Heart right ventricle (tissue), 16 donors: ENCODE measurements at places on chromosomes 6 and 20.

GRCh38 chr20:41697861-41698559 lies 79.8 kb upstream of the CHD6 start:
- H3K36me3 ChIP-seq: no peaks in the 10 kb centered on the region
- no peaks in the 10 kb centered on the region for H3K27me3 ChIP-seq
- DNase-seq: no peak
- H3K4me1 ChIP-seq: peaks cover 8% of the 10 kb centered on the region
- H3K27ac ChIP-seq: no peak overlapping the region

GRCh38 chr20:37209661-37210314 lies 30.4 kb upstream of the MROH8 start:
- no peaks in the 10 kb centered on the region for H3K4me1 ChIP-seq
- no peak overlapping the region for H3K4me3 ChIP-seq
- no peaks in the 10 kb centered on the region for H3K27me3 ChIP-seq
- DNase-seq: no peak

DNA sequence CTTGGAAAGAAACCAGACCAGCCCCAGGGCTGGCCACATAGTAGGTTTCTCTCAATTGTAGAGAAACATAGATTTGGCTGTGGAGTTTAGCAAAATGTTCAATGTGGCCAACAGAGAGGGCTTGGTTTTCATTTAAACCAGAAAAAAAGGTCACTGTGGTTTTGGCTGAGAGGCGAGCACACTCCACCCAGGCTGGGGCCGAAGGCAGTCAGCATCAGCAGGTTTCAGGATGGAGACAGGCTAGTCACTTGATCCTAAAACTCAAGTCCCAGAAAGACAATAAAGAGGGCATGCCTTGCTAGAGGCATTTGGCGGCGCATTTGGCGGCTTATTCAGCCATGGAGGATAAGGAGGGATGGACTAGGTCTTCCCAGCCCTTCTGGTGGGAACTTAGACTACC lies 73.1 kb downstream of the PRND start:
- no peaks in the 10 kb centered on the region for H3K27me3 ChIP-seq
- DNase-seq: no peak
- no peak overlapping the region for H3K27ac ChIP-seq
- H3K4me3 ChIP-seq: no peak overlapping the region
- H3K36me3 ChIP-seq: peaks cover 98% of the 10 kb centered on the region
- H3K4me1 ChIP-seq: no peaks in the 10 kb centered on the region

DNA sequence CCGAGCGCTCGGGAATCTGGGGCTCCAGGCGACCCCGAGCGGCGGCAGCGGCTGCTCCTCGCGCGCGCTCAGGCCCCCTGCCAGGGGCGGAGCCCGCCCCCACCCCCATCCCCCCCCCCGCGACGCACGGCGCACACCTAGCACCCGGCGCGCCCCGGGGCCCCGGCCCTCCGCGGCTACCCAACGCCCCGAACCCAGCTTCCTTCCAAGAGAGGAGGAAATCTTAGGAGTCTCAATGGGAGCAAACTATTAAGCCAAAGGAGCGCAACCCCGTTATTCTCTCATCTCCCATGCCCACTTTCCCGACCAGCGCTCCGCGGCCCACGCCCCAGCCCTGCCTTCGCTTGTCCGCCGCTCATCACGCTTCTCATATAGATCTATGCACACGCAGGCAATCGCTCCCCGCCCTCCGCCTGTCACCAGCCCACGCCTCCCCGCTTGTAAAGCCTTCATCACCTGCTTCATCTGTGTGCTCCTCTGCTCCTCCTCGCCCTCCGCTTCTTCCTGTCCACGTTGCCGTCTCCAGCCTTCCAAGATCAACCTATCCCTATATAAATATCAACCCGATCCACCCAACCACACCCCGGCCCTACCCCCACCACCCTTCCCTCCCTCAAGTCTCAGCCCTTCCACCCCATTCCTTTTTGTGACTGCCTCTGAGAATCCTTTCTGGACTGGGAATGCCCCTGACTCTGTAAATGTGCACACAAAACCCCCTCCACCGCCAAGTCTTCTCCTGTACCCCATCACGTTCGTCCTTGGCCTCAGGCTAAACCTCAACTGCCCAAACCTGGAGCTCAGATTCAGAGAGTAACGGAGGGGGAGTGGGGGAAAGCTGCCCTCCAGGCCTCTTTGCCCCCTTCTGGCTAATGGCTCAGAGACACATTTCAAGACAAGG lies at the start of gene DLK2:
TSS of gene DLK2 (minus strand) at position 18 of the 898 bp plus-strand sequence. CDS start 723 bp downstream, outside the sequence.
- peaks cover 3% of the 10 kb centered on the region for H3K36me3 ChIP-seq
- H3K4me3 ChIP-seq: peak within 1 kb of the TSS; percentile 45
- no peak for DNase-seq
- no peaks in the 10 kb centered on the region for H3K27me3 ChIP-seq

DNA sequence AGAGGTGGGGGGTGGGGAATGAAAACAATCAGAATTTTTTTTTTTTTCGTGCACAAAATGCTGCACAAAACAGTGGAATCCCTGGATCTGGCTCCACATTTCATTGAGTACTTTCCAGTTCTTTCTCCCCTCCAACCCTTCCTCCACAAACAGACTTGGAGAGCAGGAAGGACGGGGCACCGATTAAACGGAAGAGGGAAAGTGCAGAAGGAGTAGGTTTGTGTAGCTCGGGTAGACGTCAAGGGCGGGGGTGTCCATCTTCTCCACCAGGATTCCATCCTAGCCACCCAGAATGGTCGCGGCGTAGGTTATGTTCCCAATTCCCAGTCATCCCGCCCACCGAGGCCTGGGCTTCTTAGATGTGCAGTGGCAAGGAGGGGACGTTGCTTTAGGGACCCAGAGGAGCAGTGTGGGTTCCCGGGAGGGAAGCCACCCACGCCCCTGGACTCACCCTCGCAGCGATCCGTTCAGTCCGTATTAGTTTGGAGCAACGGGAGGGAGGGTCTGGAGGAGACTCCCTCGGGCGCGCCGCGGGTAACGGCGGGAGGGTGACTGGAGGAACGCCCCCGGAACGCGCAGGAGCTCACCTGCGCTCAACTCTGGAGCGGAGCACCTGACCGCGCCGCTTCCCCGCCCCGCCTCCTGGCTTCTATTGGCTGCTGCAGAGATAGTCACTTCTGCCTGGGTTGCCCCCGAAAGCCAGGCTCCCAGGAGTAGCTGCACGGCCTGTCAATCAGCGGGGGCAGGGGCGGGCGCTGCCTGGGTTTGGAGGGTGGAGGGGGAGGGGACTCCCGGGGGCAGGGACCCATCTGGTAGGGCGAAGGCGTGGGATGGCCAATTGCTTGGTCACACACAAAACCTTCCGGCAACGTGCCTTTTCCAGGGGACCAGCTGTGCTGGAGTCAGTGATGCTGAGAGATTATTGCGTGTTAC lies at the start of gene ENPP5:
TSS of gene ENPP5 (minus strand) at position 624 of the 933 bp plus-strand sequence. CDS start 2,718 bp downstream, outside the sequence.
- no peaks in the 10 kb centered on the region for H3K36me3 ChIP-seq
- H3K4me1 ChIP-seq: peaks cover 4% of the 10 kb centered on the region
- peak within 1 kb of the TSS; percentile 74 for H3K4me3 ChIP-seq
- H3K27me3 ChIP-seq: peaks cover 11% of the 10 kb centered on the region
- H3K27ac ChIP-seq: no peak within 1 kb of the TSS

GRCh38 chr6:108805611-108806167 lies 42.5 kb upstream of the ARMC2 start:
- no peak overlapping the region for H3K4me3 ChIP-seq
- no peak overlapping the region for H3K27ac ChIP-seq
- H3K4me1 ChIP-seq: peaks cover 4% of the 10 kb centered on the region
- no peaks in the 10 kb centered on the region for H3K27me3 ChIP-seq
- no peak for DNase-seq

DNA sequence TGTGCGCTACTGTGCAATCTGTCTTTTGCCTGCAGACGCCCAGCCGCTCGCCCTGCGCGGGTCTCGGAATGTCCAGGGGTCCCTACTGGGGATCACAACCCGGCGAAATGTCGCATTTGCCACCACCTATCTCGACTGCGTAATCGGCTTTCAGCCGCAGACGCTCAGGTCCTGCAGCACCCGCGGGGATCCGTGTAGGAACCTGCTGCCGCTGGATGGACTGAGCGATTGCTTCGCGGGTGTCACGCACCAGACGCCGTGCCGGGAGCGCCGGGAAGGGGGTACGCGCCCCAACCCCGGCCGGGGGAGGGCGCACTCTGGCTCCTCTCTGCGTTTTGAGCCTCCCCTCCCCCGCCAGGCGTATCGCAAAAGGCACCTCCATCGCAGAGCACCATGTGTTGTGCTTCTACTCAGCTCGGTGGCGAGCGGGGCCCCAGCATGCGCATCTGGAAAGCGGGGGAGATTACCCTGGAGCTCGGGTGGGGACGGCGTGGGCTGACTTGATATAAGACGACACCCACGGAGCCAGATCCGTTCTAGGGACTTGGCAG lies 747 bp upstream of the PTPRA start:
- H3K27me3 ChIP-seq: no peaks in the 10 kb centered on the region
- H3K4me3 ChIP-seq: peak overlapping the region; percentile 65
- peak overlapping the region; percentile 81 for H3K27ac ChIP-seq
- DNase-seq: peak; percentile 47
- peaks cover 22% of the 10 kb centered on the region for H3K4me1 ChIP-seq

DNA sequence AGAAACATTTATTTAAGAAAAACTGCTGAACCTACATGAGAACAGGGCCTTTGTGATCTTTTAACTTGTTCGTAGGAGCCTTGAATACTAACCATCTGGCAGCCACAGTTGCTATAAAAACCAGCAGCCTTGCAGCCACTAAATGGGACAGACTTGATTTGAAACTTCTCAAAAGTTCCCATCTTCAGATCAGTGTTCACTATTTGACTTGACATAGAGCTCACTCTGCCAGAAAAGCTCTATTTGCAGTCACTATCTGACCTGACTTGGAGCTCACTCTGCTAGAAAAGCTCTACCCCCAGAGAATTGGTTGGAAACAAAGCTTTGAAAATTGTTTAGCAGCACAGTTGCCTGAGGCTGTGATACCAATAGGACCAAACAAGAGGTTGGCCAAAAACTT lies 119.3 kb upstream of the F13A1 start:
- no peak overlapping the region for H3K4me3 ChIP-seq
- H3K27ac ChIP-seq: no peak overlapping the region
- H3K4me1 ChIP-seq: no peaks in the 10 kb centered on the region
- no peaks in the 10 kb centered on the region for H3K27me3 ChIP-seq
- no peaks in the 10 kb centered on the region for H3K36me3 ChIP-seq

- no peak for DNase-seq
- H3K36me3 ChIP-seq: no peaks in the 10 kb centered on the region
- no peaks in the 10 kb centered on the region for H3K27me3 ChIP-seq
Observed at GRCh38 chr6:76230711-76231110, 158.2 kb upstream of the IMPG1 start.

DNA sequence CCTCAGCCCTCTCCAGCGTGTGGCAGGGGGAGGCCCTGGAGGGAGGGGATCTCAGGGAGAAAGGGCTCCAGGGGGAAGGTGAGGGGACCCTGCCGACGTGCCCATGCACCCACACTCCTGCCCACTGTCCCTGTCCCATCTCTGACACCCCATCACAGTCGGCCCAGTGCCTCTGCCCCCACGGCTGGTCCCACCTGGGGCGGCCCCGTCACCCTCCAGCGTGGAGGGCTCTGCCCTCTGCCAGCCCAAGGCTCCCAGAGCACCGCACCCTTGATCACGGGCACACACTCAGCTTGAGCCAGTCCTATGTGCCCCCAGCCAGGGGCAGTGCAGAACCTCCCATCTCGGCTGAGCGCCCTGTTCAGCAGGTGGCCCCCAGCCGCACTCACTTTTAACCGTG lies 9.2 kb downstream of the SLC4A11 start:
- H3K36me3 ChIP-seq: peaks cover 11% of the 10 kb centered on the region
- DNase-seq: no peak
- H3K27ac ChIP-seq: no peak overlapping the region
- H3K4me3 ChIP-seq: no peak overlapping the region
- peaks cover under 1% of the 10 kb centered on the region for H3K27me3 ChIP-seq
- no peaks in the 10 kb centered on the region for H3K4me1 ChIP-seq

GRCh38 chr6:29685718-29686326 lies 4.9 kb upstream of the ZFP57 start:
- H3K4me1 ChIP-seq: no peaks in the 10 kb centered on the region
- DNase-seq: peak; percentile 16
- H3K36me3 ChIP-seq: no peaks in the 10 kb centered on the region
- H3K27ac ChIP-seq: no peak overlapping the region

- H3K27ac ChIP-seq: no peak overlapping the region
- H3K4me3 ChIP-seq: no peak overlapping the region
- no peaks in the 10 kb centered on the region for H3K36me3 ChIP-seq
- no peak for DNase-seq
Observed at GRCh38 chr6:40263970-40264369, 323.2 kb downstream of the LRFN2 start.

GRCh38 chr20:12798286-12798685 lies 210.5 kb upstream of the SPTLC3 start:
- no peak overlapping the region for H3K4me3 ChIP-seq
- H3K27ac ChIP-seq: no peak overlapping the region
- H3K27me3 ChIP-seq: no peaks in the 10 kb centered on the region
- no peaks in the 10 kb centered on the region for H3K4me1 ChIP-seq
- H3K36me3 ChIP-seq: no peaks in the 10 kb centered on the region

DNA sequence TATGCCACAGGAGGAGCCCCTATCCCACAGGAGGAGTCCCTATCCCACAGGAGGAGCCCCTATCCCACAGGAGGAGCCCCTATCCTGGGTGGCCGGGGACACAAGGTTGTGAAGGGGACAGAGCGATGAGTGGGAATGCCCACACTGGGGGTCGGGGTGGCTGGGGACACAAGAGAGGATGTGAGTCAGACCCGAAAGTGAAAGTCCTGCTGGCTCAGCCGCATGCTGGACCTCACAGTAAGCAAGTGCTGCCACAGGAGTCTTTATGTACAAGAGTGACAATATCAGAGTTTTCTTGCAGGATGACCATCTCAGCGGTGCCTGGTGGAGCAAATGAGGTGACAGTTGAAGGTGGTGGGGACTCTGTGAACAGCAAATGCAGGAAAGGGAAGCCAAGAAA lies 93.7 kb downstream of the PSMB1 start:
- H3K4me1 ChIP-seq: peaks cover 17% of the 10 kb centered on the region
- DNase-seq: no peak
- peak overlapping the region; percentile 26 for H3K4me3 ChIP-seq
- H3K36me3 ChIP-seq: no peaks in the 10 kb centered on the region
- no peak overlapping the region for H3K27ac ChIP-seq
- no peaks in the 10 kb centered on the region for H3K27me3 ChIP-seq

GRCh38 chr6:4612636-4613171 lies 163.5 kb upstream of the CDYL start:
- H3K27ac ChIP-seq: no peak overlapping the region
- no peak for DNase-seq
- peaks cover 31% of the 10 kb centered on the region for H3K4me1 ChIP-seq
- no peaks in the 10 kb centered on the region for H3K27me3 ChIP-seq
- H3K36me3 ChIP-seq: no peaks in the 10 kb centered on the region
- no peak overlapping the region for H3K4me3 ChIP-seq

GRCh38 chr6:106247293-106247692 lies 78.3 kb downstream of the ATG5 start:
- no peaks in the 10 kb centered on the region for H3K36me3 ChIP-seq
- no peaks in the 10 kb centered on the region for H3K4me1 ChIP-seq
- H3K27ac ChIP-seq: no peak overlapping the region
- no peaks in the 10 kb centered on the region for H3K27me3 ChIP-seq
- no peak overlapping the region for H3K4me3 ChIP-seq
- DNase-seq: no peak

GRCh38 chr6:133630651-133631050 lies 258.3 kb upstream of the TCF21 start:
- H3K36me3 ChIP-seq: no peaks in the 10 kb centered on the region
- no peak for DNase-seq
- no peaks in the 10 kb centered on the region for H3K27me3 ChIP-seq
